H4 (cell line): ENCODE measurements at places on chromosomes 11 and 22. TPM values are rescaled to one million over a fixed set of nuclear protein-coding genes. Genes with fewer than 3 reads are reported as not detected.

The PGA4 gene
- not detected in 2 replicates for total RNA-seq

The MMP7 gene
- total RNA-seq = 0.06 TPM in 1 of 2 replicates, not detected in the other

The LMO1 gene
- total RNA-seq = 0.46 TPM in 1 of 2 replicates, not detected in the other

The SCT gene
- total RNA-seq = not detected in 2 replicates

The PVALB gene
- not detected in 2 replicates for total RNA-seq

The AHNAK gene
- 47.0 and 60.1 TPM in 2 replicates for total RNA-seq

The GNG3 gene
- 0.41 TPM in 1 of 2 replicates, not detected in the other for total RNA-seq

The TPCN2 gene
- total RNA-seq = 6.2 and 7.4 TPM in 2 replicates

DNA sequence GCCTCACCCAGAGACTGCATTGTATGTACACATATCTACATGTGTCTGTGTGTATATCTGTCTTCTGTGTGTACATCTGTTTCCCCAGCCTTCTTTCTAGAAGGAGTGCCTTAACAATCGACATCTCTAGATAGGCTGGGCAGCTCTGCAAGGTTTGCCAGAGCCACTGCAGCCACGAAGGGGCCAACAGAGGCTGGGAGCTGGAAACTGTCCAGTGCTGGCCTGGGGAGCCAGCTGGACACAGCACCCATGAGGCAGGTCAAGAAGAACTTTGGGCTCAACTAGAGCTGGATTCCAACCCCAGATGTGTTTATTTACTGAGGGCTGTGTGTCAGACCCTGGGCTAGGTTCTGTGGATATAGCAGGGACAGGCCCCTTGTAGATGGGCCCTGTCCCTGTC lies 3.3 kb downstream of the SGSM1 start:
- no peak for DNase-seq

- no peak for DNase-seq
These were observed 36.1 kb downstream of the MMP20 start for GRCh38 chr11:102589047-102589459.

DNA sequence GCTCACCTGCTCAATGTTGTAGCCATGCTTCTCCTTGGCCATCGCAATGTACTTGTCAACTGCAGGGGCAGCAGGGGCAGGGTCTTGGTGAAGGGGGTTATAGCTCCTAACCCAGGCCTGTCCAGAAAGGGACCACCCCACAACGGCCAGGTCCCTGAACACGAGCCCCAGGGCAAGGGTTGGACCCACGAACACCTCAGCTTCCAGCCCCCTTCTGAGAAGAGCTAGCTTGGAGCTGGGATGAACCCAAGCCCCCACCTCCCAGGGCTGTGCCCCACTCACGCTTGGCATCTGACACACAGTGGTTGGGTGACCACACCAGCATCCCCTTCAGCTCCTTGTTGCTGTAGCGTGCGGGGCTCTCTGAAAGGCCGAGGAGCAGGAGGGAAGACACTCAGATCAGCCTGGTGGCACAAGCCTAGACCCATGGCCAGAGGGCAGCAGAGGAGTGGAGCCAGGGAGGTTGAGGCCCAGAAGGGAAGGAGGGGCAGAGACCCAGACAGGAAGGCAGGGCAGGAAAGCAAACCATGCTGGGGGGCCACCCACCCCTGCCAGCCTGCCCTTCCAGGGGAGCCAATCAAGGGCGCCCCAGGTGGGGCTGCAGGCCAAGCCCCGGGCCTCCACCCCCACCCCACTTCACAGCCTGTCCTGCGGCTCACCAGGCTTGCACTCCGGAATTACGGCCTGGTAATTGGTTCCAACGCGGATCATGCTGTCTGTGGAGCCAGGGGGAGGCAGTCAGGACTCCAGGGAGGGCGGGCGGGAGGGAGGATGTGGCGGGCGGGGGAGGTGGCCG lies 1.9 kb downstream of the RCOR2 start:
- DNase-seq = no peak

DNA sequence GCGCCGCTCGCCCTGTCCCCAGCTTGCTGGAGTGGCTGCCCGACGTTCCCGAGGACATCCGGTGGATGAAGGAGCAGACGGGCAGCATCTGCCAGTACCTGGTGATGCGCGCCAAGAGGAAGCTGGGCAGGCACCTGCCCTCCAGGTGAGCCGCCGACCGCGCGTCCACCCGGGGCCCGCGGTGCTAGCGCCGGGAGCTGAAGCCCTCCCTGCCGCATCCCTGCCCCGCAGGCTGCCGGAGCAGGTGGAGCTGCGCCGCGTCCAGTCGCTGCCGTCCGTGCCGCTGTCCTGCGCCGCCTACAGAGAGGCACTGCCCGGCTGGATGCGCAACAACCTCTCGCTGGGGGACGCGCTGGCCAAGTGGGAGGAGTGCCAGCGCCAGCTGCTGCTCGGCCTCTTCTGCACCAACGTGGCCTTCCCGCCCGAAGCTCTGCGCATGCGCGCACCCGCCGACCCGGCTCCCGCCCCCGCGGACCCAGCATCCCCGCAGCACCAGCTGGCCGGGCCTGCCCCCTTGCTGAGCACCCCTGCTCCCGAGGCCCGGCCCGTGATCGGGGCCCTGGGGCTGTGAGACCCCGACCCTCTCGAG lies 3.3 kb upstream of the CRACR2B start:
- DNase-seq = no peak

DNA sequence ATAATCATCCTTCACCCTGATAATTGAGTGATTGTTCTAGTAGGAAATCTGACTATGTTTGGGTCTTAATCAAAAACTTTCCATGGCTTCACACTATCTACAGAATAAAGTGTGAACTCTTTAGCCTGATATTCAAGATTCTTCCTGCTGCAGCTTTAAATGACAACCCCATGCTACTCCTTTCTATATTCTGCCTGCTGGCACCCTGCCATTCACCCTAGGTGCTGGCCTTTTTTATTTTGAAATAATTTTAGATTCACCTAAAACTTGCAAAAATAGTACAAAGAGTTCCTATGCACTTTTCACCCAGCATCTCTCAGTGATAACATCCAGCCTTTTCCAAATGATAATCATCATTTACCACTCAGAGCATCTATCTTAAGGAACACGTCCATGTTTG lies 363.4 kb upstream of the NARS2 start:
- no peak for DNase-seq

GRCh38 chr11:86440843-86441242 lies 66.2 kb downstream of the CCDC81 start:
- no peak for DNase-seq

- no peak for DNase-seq
These were observed 35.6 kb upstream of the CD5 start for GRCh38 chr11:61066645-61067044.

DNA sequence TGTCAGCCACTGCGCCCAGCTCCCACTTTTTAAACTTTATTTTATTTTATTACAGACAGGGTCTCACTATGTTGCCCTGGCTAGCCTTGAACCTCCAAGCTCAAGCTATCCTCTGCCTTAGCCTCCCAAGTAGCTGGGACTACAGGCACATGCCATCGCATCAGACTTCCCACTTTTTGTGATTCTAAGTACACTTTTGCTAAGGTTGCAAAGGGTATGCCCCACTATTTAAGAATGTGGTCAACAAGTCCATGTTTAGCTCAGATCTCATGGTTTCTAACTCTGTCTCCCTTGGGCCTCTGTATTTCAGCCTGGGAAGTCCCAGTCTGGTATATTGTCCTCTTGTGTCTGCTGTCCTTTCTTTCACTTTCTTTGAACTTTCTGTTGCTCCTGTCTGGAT lies 35.3 kb downstream of the EXPH5 start:
- no peak for DNase-seq

DNA sequence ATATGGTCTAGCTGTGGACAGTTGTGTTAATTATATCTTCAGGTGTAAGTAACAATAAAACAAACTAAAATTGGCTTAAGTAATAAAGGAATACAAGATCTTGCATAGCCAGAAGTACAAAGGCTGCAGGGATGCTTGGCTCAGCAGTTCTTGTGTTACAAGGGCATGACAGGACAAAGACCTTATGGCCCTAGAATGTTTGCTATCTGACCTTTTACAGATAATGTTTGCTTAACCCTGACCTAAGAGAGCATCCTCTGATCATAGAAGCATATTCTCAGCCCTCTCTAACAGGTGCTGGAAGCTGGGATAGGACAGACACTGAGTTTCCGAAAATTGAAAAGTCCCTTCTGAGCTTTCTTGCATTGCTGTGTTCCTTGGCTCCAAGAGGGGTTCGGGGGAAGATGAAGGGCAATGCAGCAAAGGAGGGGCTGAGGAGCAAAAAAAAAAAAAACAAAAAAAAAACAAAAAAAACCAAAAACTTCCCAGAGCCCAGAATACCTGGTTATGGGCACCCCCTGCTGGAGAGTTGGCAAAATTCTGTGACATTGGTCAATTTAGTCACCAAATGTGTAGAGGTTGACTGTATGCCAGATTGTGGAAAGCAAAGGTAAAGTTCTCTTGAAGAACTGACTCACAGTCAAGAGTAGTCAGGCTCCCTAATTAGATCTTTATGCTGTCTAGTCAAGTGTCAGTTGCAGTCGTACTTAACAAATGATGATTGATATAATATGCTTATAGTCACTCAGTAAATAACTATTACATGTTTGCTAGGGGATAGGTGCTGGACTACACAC lies 10.4 kb upstream of the HIKESHI start:
- peak; percentile 44 for DNase-seq

GRCh38 chr11:57903011-57903410 lies 120.7 kb upstream of the OR9Q1 start:
- no peak for DNase-seq

DNA sequence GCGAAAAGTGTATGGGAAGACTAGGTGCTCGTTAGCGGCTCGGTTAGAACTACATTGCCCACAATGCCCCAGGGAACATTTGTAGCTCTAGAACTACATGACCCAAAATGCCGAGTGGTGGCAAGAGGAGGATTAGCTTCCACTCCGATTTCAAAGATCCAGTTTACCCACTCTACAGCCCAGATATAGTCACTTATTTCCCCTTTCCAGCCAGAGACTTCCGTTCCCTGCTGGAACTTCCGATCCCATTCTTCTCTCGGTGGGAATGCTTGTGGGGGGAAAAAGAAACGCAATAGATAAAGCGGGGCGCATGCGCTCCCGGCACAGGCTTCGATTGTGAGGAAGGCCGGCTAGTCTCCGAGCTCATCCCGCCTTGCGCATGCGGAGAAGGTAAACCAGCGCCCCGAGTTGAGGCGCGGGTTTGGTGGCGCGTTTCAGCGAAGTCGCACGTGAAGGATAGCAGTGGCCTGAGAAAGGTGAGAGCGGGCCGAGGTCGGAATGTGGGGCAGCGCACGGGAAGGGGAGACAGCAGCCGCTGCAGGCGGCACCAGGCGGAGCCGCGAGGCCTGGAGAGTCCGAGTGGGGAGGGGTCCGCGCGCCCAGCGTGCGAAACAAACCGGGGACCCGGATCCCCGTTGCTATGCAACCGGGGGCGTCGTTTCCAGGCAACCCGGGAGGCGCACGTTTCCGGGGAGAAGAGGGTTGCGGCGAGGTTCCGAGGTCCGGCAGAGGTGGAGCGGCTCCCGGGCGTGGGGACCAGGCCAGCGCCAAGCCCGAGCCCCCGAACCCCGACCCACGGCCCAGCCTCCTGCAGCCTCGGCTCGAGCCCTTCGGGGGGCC lies at the start of gene TMEM109:
Gene TMEM109 (plus strand): TSS at position 366 of the 840 bp plus-strand sequence. CDS start 5,536 bp downstream, outside the sequence.
- peak; percentile 84 for DNase-seq

- DNase-seq = peak; percentile 52
These were observed 112.9 kb downstream of the SPON1 start for GRCh38 chr11:14075118-14076078.

GRCh38 chr11:77117492-77117891 lies 10.6 kb upstream of the MYO7A start:
- DNase-seq = no peak

DNA sequence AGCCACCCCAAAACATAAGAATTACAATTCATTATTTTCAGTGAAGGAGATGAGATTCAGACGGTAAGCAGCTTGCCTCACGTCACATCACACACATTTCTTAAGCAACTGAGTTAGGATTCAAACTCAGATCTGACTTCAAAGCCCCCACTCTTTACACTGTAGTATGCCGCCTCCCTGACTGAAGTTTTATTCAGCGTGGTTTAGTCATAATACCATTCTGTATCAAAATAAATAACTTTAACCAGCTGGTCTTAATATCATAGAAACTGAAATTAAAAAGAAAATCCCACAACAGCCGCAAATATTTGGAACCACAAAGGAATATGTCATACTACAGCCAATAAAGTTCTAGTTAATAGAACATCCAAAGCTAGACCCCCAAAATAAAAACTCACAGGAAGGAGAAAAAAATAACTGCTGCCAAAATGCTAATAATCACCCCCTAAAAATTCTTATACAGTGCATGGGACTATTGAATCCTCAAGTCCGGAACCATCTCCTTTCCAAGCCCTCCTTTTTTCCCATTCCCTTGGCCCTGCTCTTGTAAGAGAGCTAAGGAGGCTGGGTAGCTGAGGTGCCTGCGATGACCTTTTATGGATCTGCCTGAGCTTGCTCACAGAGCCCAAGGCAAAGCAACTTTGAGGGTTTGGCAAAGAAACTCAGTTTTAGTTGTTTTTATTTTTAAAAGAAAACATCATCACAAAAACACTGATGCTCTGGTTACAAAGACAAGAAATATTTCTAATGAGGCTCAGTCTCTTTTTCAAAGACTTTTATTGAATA lies 334.5 kb downstream of the TTC28 start:
- no peak for DNase-seq

GRCh38 chr22:27672721-27673418 lies 128.7 kb downstream of the MN1 start:
- DNase-seq = no peak

- no peak for DNase-seq
These were observed 14.3 kb upstream of the MAPK11 start for GRCh38 chr22:50284479-50284878.

GRCh38 chr22:28604966-28605761 lies 74.5 kb downstream of the TTC28 start:
- DNase-seq = no peak

DNA sequence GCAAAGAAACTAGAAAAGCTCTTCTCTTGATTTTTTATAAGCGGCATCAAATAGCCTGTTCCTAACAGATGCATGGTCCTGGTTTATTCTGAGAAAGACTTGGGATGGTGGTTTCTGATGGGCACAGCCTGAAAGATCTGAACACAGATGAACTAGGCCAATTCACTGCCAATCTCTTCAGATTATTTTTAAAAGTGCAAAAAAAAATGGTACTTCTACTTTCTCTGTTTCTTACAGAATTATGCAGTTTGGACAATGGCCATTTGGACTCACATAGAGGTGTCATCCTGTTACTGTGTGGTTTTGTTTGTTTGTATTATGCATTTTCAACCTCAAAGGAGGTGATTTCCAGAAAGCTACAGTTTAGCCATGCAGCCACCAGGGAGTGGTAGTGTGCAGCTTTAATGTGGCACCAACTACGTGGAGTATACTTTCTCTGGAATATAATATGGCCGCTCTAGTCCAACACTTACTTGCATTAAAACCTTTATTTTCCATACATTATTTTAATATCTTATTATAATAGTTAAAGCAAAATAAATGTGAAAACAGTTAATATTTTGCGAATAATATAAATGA lies 469.8 kb upstream of the KIRREL3 start:
- DNase-seq = peak; percentile 61

GRCh38 chr22:31836010-31836409 lies 82.2 kb downstream of the DEPDC5 start:
- no peak for DNase-seq

GRCh38 chr11:74470526-74470925 lies 3.2 kb upstream of the KCNE3 start:
- DNase-seq = no peak

DNA sequence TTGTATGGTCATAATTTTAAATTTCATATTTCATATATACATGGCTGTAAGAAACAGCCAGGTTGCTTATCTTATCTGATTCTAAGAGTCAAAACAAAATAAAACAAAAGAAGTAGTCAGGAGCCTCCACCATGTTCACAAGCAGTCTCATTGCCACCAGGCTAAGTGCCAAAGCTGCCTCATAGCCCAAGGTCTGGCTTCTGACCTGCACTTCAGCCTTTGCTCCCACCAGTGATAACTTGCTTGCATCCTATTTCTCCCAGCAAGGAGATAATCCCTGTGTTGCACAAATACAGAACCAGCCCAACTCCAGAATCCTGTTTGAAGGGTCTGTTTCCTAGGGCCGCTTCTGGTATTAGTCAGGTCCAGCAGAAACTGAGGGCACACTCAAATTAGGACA lies 53.9 kb upstream of the TSKU start:
- no peak for DNase-seq
